ENCODE measurements at places on chromosomes 16 and 17. TPM values are rescaled to one million over a fixed set of nuclear protein-coding genes. Genes with fewer than 3 reads are reported as not detected.

CD68 gene
- 26.4 TPM for polyA plus RNA-seq

DNA sequence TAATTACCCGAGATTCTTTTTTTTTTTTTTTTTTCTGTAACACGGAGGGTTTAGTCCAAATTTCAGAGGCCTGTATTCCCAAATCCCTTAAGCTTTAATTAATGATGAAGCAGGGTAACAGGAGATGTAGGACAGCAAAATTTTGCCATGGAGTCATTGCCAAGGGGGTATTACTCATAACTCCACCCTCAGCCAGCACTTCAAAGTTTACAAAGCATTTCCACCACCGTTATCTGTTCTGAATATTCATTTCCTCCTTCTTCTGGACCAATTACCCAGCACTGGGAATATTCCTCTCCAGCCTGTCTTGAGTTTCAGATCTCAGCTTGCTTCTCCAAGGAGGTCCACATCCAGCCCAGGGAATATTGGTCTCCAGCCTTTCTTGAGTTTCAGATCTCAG is 747.5 kb upstream of the EEF2KMT start:
- no peak for DNase-seq

DNA sequence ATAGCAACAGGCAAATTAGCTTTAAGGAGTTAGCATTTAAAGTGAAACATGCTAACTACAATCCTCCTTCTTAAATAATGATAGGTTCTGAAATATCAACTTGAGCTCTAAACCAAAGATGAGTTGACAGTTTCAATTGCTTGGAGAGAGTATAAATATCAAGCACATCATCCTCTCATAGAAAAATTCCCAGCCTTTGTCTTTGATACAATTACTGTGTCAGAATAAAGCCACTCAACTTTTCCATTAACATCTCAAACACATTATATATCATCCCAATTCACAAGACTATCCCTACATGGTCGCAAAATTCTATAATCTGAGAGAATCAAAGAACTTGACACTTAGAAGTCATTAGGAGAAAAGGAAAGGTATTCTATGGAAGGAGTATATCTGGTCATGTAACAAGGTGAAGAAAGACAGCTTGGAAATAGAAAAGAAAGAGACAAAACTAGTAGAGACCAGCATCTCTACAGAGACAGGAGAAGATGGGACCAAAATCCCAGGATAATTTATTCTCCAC is 189.8 kb downstream of the CEP112 start:
- no peak for DNase-seq

- DNase-seq: no peak
Observed at GRCh38 chr16:30622455-30623032, 12.4 kb upstream of the ZNF689 start.

DNA sequence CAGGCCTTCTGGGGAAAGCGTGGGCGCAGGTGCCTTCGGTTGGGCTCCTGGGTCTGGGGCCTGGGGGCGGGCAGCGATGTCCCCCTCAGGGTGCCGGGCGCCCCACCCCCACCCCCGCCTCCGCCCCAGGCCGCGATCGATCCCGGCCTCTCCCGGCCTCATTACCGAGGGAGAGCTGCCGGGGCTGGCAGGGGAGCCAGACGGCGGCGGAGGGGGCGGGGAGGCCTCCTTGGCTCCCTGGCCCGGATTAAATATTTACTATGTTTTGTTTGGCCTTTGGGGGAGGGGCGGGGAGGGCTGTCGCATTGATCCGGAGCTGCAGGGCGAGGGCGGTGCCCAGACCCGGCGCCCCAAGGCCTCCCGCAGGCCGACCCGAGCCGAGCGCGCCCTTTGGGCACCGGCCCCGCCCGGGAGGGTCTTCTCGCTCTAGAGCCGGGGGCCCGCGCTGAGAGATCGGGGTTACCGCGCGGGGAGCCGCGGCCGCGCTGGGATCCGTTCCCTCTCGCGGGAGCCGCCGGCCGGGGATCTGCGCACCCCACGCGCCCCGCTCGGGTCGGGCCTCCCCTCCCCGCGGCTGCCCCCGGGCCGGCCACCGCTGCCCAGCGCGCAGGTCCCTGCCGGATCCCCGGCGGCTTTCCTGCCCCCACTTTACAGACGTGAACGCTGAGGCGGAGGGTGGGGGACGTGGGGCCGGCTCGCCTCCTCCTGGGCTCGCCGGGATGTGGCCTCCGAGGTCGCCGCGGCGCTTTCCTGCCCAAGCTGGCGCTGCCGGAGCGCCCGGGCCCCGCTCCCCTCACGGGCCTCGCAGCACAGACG is 27.0 kb downstream of the RTN4RL1 start:
- no peak for DNase-seq
